ENCODE measurements at places on chromosomes 12 and 14.

DNA sequence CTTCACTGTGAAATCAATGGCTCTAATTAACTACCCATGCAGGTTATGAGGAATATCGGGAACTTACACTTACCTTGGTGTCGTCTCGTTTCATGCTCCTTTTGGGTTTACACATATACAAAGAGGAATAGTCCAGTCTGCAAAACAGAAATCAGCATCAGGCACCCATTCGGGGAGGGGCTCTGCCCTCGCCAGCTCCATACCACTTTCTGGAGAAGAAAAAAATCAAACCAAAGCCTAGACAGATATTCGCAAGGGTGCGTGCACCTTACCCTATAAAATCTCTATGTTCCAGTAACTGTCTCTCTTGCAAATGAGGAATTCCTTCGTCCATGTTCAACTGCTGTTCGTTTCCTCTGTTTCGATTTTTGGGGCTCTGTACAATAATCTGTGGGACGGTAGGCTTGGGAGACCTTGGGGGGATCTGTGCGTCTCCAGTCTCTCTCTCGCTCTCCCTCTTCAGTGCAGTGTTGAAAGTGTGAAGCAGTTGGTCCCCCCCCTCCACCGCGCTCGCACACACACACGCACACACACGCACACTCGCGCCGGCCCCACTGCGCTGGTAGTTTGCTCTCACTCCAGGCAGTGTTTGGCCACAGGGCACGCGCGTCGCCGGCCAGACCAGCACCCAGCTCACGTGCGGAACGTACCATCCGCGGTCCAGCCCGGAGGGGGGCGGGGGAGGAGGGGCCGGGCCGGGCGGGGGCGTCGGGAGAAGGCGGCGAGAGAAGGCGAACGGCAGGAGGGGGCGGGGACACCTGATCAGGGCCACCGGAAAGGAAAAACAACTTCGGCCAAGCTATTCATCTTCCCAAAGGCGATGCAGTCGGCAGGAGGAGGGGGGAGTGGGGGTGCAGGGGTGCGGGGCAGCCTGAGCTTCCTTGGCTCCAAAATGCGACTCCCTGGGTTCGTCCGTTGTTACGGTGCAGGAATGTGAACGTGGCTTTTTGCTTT is at the start of gene BHLHE41:
TSS of gene BHLHE41 (minus strand) at position 592 of the 954 bp plus-strand sequence. CDS start at position 334, 258 bp downstream.
- DNase-seq = no peak
- H3K27me3 ChIP-seq = peaks cover 91% of the 10 kb centered on the region
- H3K36me3 ChIP-seq = peaks cover 14% of the 10 kb centered on the region

GRCh38 chr12:110862329-110862728 is 15.5 kb downstream of the CCDC63 start:
- H3K36me3 ChIP-seq = no peaks in the 10 kb centered on the region
- H3K27me3 ChIP-seq = no peaks in the 10 kb centered on the region

- H3K27me3 ChIP-seq = no peaks in the 10 kb centered on the region
- no peak for DNase-seq
- peaks cover 12% of the 10 kb centered on the region for H3K36me3 ChIP-seq
- no peak overlapping the region for H3K4me3 ChIP-seq
These were observed 10.5 kb downstream of the DCN start for GRCh38 chr12:91172096-91172495.

DNA sequence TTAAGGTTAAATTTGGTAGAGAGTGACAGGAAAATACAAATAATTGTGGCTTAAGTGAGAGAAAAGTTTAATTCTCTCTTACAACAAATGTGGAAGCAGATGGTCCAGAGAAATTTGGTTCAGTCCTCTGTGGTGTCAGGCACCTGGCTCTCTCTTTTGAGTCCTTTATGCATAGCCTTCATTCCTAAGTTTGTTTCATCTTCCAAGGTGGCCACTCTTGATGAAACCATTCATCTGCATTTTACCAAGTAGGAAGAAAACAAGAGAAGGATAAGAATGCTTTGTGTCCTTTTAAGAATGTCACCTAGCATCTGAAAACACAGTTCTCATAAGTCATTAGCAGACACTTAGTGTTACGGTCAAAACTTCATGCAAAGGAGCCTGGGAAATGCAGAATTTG is 442.5 kb downstream of the CCER1 start:
- no peak for DNase-seq
- H3K4me3 ChIP-seq = no peak overlapping the region

- no peaks in the 10 kb centered on the region for H3K4me1 ChIP-seq
- H3K27me3 ChIP-seq = no peaks in the 10 kb centered on the region
- DNase-seq = no peak
- H3K27ac ChIP-seq = no peak overlapping the region
- H3K36me3 ChIP-seq = no peaks in the 10 kb centered on the region
These were observed 404.5 kb downstream of the LRFN5 start for GRCh38 chr14:42011221-42011620.

GRCh38 chr12:97292588-97292987 is 170.0 kb upstream of the RMST start:
- H3K4me3 ChIP-seq = no peak overlapping the region
- no peaks in the 10 kb centered on the region for H3K36me3 ChIP-seq
- no peaks in the 10 kb centered on the region for H3K4me1 ChIP-seq
- no peak for DNase-seq
- no peak overlapping the region for H3K27ac ChIP-seq

DNA sequence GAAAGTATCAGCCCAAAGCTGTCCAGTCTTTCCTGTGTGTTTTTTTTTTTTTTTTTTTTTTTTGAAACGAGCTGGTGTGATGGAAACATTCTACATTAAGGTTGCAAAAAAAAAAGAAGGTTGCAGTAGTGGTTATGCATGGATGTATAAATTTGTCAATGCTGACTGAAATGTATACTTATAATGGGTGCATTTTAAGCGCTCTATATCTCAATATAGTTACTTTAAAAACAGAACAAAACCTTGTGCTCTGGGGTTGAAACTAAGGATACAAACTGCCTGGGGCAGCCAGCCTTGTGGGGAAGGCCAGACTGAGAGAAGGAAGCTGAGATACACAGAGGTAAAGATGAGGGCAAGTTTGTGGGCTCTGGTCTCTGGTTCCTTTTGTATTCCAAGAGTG is 87.3 kb upstream of the RMST start:
- no peaks in the 10 kb centered on the region for H3K4me1 ChIP-seq
- H3K27me3 ChIP-seq = peaks cover 24% of the 10 kb centered on the region
- no peak for DNase-seq
- H3K36me3 ChIP-seq = no peaks in the 10 kb centered on the region
- no peak overlapping the region for H3K27ac ChIP-seq
- H3K4me3 ChIP-seq = no peak overlapping the region

GRCh38 chr14:105394714-105395537 is 3.4 kb upstream of the TEX22 start:
- no peaks in the 10 kb centered on the region for H3K4me1 ChIP-seq
- DNase-seq = no peak
- H3K27ac ChIP-seq = no peak overlapping the region
- H3K36me3 ChIP-seq = no peaks in the 10 kb centered on the region
- no peaks in the 10 kb centered on the region for H3K27me3 ChIP-seq

DNA sequence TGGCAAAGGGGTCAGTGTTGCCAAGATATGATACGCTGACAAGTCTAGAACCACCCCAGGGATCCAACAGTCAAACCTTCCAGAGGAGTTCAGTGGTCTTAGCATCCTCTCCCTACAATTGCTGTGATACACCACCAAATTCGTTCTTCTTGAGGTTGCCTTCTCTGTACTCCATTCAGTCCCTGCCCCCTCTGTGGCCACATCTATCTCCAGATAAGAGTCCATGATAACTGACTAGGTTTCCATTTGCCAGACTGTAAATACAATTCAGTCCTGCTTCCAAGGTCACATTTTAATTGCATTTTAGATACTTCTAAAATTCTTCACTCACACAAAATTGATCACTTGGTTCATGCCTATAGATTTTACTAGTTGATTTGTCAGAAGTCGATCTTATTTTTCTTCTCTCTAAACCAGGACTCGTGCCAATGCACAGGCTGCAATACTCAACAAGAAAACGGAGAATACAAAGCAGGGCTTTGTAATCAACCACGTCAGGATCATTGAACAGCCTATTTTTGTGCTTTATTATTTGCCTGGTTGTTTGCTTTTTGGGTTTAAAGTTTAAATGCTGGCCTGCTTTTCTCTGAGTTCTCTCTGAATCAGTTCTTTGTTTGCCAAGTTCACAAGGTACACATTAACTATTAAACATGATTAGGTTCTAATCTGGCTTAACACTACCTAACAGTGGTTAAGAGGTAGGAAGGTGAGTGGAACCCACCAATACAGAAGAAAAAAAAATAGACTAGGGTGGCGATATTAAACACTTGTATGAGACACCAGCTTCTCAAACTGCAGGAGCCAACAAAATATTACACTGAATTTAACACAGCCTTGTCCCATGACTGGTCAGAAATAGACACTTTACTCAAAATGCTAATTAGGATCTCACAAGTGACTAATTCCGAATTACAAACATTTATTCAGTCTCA is 5.3 kb upstream of the TSPAN8 start:
- no peaks in the 10 kb centered on the region for H3K36me3 ChIP-seq
- DNase-seq = no peak
- no peaks in the 10 kb centered on the region for H3K27me3 ChIP-seq
- peak overlapping the region; percentile 55 for H3K27ac ChIP-seq

DNA sequence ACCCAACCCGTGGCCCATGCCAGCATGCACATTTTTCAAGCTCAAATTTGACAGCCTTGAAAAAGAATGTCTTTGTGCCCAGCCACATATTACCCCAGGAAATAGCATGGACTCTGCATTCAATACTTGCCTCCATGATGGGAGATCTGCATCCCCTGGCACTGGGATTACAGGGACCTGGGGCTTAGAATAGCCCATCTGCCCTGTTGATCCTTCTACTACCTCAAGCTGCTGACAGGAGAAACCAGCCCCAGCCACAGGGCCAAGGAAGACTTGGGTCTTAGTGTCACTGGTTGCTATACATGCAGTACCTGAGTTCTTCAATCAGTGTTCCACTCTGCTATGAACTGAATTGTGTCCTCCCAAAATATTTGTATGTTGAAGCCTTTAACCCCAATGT is 85.3 kb downstream of the LRRC74A start:
- H3K36me3 ChIP-seq = no peaks in the 10 kb centered on the region
- H3K27ac ChIP-seq = peak overlapping the region; percentile 38
- H3K4me1 ChIP-seq = peaks cover 32% of the 10 kb centered on the region
- H3K27me3 ChIP-seq = no peaks in the 10 kb centered on the region

DNA sequence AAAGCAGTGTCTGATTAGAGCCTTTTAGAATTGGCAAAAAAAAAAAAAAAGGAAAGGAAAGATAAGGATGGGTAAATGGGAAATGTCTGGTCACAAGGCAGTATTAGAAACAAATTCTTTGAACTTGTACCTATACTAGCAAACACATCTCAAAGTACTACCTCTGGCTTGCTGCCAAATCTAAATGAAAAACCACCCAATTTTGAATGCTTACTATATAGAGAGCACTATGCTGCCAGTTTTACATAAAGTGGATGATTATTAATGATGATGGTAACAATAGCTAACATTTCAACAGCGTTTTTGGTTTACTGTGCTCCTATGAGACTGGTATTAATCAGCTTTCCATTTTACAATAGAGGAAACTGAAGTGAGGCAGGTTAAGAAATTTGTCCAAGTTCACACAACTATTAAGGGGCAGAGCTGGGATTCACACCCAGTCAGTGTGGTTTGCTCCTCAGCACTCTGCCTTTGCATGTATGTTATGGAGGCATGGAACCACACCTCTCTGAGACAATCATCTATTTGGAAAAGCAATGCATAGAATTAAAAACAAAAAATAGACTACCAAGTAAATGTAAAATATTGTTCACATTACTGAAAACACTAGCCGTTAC is 34.2 kb downstream of the ATP2B1 start:
- peaks cover 17% of the 10 kb centered on the region for H3K36me3 ChIP-seq
- no peak overlapping the region for H3K27ac ChIP-seq
- H3K27me3 ChIP-seq = no peaks in the 10 kb centered on the region
- H3K4me3 ChIP-seq = no peak overlapping the region
- peaks cover 28% of the 10 kb centered on the region for H3K4me1 ChIP-seq
- no peak for DNase-seq

GRCh38 chr12:75720812-75721641 is 209.6 kb upstream of the KRR1 start:
- H3K4me3 ChIP-seq = peak overlapping the region; percentile 1
- H3K4me1 ChIP-seq = peaks cover 61% of the 10 kb centered on the region

DNA sequence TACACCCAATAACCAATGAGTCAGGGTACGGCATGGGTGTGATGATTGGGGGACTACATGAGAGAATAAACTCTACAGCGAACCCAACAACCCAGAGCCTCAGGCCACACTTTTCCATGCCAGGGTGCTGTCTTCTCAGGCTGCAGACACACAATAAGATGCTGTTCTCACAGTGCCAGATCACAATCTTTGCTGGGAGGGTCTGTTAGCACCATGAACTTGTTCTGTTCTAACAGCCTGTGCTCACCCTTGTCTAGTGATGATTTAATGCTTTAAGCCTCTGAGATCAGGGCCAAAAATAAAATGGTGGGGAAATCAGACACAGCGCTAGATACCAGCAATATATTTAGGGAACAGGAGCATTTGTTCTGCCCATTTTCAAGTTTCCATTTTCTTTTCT is 621.9 kb upstream of the TBX3 start:
- H3K27ac ChIP-seq = no peak overlapping the region
- DNase-seq = no peak
- H3K4me3 ChIP-seq = no peak overlapping the region
- peaks cover 5% of the 10 kb centered on the region for H3K36me3 ChIP-seq
- peaks cover 36% of the 10 kb centered on the region for H3K4me1 ChIP-seq

GRCh38 chr14:99389174-99389826 is 91.4 kb downstream of the SETD3 start:
- no peak overlapping the region for H3K27ac ChIP-seq
- no peaks in the 10 kb centered on the region for H3K36me3 ChIP-seq
- no peak overlapping the region for H3K4me3 ChIP-seq
- H3K27me3 ChIP-seq = peaks cover 8% of the 10 kb centered on the region
- DNase-seq = no peak

DNA sequence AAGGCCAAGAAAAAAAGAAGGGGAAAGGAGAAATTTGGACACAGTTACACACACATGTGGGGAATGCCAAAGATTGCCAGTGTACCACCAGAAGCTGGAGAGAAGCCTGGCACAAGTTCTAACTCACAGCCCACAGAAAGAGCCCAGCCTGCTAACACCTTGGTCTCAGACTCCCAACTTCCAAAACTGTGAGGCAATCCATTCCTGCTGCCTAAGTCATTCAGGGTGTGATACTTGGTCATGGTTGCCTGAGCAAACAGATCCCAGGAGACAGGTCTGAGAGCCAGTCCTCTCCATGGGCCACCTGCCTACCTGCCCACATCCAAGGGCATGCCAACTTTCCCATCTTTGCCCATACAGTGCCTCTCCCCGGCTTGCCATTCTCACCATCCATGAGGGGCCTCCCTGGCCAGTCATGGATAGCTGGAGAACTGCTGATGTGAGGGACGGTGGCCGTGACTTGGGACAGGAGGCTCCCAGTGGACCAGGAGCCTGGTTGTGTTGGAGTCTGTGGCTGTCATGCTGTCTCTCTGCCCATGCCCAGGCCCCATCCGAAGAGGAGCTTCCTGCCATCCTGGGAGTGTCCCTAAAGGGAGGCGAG is 198.0 kb upstream of the RTL1 start:
- H3K36me3 ChIP-seq = peaks cover 4% of the 10 kb centered on the region
- H3K27ac ChIP-seq = no peak overlapping the region
- DNase-seq = no peak
- H3K27me3 ChIP-seq = peaks cover 7% of the 10 kb centered on the region
- H3K4me1 ChIP-seq = no peaks in the 10 kb centered on the region
- no peak overlapping the region for H3K4me3 ChIP-seq

GRCh38 chr12:14907953-14908352 is 22.3 kb upstream of the MGP start:
- peaks cover 7% of the 10 kb centered on the region for H3K4me1 ChIP-seq
- H3K27ac ChIP-seq = no peak overlapping the region
- peaks cover 33% of the 10 kb centered on the region for H3K36me3 ChIP-seq
- no peaks in the 10 kb centered on the region for H3K27me3 ChIP-seq

- H3K4me1 ChIP-seq = peaks cover 17% of the 10 kb centered on the region
- DNase-seq = no peak
- H3K27ac ChIP-seq = no peak overlapping the region
- H3K4me3 ChIP-seq = no peak overlapping the region
- H3K27me3 ChIP-seq = no peaks in the 10 kb centered on the region
These were observed 258.6 kb upstream of the NPAS3 start for GRCh38 chr14:32679927-32680612.
